ENCODE measurements at places on chromosomes 1 and 21. TPM values are rescaled to one million over a fixed set of nuclear protein-coding genes. Genes with fewer than 3 reads are reported as not detected.

DNA sequence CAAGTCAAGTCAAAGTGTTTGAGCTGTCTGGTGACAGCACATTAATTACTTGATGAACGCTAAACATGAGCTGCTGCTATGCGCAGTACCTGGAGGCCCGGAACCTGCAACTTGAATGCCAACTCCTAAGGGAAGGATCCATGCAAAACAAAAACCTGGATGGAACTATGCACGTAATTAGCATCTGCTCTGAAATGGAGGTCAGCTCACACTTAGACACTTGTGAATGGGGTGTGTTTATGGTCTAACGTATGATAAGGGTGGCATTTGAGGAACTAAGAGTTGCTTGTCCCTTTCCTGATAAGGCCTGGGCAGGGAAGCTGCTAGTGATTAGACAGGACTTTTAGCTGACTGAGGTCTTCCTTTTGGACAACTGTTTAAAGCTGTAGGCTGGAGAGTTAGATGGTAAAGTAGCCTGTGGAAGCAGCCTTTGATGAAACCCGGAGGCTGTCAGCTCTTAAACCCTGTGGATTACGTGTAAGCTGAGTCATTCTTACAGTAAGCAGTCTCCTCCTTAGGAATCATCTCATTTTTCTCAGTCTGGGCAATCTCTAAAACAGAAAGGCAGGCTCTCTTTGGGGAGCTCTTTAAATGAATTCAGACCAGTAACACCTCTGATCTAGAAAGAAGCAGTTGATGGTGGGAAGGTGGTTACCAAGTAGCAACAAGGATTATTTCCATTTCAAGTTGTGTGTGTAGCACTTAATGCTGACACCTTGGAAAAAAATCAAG is 6.8 kb downstream of the TENT5C start:
- H3K4me3 ChIP-seq: peak overlapping the region; percentile 25
- H3K4me1 ChIP-seq: peaks cover 79% of the 10 kb centered on the region
- peak overlapping the region; percentile 30 for H3K27ac ChIP-seq
- H3K27me3 ChIP-seq: peaks cover 25% of the 10 kb centered on the region
- peaks cover 4% of the 10 kb centered on the region for H3K36me3 ChIP-seq

DNA sequence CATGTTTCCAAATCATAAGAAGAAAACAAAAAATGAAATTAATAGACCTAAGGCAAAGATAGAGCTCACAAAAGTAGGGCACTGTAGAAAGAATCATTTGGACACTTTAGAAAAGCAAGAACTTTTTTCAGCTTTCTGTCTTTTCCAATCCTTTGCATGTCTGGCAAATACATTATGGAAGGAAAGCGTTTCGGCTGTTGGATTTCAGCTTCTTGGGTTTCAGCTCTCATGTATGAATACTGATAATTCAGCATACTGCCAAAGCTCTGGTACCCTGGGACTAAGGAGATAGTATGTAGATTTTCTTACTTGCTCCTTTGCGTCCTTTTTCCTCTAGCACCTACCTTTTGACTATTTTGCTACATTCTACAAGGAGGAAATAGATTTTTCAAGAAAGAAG is 375.9 kb downstream of the BRINP3 start:
- H3K4me3 ChIP-seq: no peak overlapping the region
- H3K36me3 ChIP-seq: peaks cover 2% of the 10 kb centered on the region
- no peak overlapping the region for H3K27ac ChIP-seq
- H3K27me3 ChIP-seq: no peaks in the 10 kb centered on the region

The OR2T35 gene
- not detected for total RNA-seq

The NLRP3 gene
- 0.63 TPM for total RNA-seq

The ANKRD45 gene
- not detected for total RNA-seq

DNA sequence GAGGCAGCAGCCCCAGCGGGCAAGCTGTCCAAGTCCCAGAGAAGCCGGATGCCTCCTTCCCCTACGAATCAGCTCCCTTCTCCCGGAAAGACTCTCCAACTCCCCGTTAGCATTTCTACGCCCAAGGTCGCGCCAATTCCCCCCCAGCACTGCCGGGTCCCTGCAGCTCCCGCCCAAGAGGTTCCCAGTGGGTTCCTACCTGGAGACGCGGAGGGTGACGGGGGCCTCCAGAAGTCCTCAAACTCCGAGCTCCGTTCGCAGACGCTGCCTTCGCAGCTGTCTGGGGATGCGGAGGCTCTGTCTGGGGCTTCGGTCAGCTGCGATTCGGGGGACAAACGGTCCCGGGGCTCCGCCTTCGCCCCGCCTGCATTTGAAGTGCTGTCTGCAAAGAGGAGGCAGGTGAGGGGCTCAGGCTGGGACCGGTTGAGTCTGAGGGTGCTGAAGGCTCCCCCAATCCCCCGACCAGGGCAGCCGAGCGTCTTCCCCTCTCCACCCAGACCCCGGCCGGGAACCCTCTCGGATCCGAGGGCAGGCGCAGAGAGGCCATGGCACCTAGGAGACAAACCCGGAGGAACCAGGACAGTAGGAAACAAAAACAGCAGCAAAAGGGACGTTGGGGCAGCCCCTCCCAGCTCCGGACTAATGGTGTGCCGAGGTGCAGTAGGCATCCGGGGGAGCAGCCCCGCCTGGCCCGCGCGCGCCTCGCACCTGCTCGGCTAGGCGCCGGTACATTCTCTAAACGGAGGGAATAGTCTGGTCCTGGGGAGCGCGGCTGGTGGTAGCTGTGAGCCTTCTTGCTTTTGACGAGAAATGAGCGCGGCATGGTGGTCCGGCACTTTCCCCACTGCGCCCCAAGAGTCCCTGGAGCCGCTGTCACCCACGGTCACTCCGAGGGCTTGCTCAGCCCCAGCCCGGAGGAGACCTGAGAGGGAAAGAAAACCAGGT is 3.8 kb downstream of the GFI1 start:
- H3K27ac ChIP-seq: peak overlapping the region; percentile 89
- DNase-seq: peak; percentile 39
- H3K27me3 ChIP-seq: no peaks in the 10 kb centered on the region
- peaks cover 52% of the 10 kb centered on the region for H3K36me3 ChIP-seq
- H3K4me3 ChIP-seq: peak overlapping the region; percentile 89
- H3K4me1 ChIP-seq: peaks cover 35% of the 10 kb centered on the region

- H3K27me3 ChIP-seq: no peaks in the 10 kb centered on the region
- H3K27ac ChIP-seq: peak overlapping the region; percentile 90
- H3K4me1 ChIP-seq: peaks cover 6% of the 10 kb centered on the region
- H3K4me3 ChIP-seq: no peak overlapping the region
These were observed 74.8 kb upstream of the EDN2 start for GRCh38 chr1:41559331-41559730.

The SLC9C2 gene
- total RNA-seq: not detected

The PLPP3 gene
- total RNA-seq: not detected

GRCh38 chr1:184888505-184888904 is 85.8 kb downstream of the NIBAN1 start:
- H3K27me3 ChIP-seq: peaks cover 10% of the 10 kb centered on the region
- H3K4me3 ChIP-seq: no peak overlapping the region
- peaks cover 15% of the 10 kb centered on the region for H3K36me3 ChIP-seq
- H3K27ac ChIP-seq: no peak overlapping the region
- DNase-seq: no peak
- H3K4me1 ChIP-seq: peaks cover 60% of the 10 kb centered on the region

DNA sequence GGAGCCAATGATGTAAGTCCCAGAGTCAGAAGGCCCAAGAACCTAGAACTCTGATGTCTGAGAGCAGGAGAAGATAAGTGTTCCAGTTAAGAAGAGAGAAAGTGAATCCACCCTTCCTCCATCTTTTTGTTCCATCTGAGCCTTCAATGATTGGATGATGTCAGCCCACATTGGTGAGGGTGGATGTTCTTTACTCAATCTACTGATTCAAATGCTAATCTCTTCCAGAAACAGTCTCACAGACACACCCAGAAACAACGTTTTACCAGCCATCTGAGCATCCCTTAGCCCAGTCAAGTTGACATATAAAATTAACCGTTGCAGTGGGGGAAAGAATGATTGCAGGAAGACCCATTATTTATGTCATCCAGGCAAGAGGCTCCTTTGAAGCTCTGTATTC is 16.5 kb upstream of the RNF220 start:
- DNase-seq: no peak
- no peaks in the 10 kb centered on the region for H3K36me3 ChIP-seq
- H3K27me3 ChIP-seq: peaks cover 7% of the 10 kb centered on the region

The GPR25 gene
- not detected for total RNA-seq

DNA sequence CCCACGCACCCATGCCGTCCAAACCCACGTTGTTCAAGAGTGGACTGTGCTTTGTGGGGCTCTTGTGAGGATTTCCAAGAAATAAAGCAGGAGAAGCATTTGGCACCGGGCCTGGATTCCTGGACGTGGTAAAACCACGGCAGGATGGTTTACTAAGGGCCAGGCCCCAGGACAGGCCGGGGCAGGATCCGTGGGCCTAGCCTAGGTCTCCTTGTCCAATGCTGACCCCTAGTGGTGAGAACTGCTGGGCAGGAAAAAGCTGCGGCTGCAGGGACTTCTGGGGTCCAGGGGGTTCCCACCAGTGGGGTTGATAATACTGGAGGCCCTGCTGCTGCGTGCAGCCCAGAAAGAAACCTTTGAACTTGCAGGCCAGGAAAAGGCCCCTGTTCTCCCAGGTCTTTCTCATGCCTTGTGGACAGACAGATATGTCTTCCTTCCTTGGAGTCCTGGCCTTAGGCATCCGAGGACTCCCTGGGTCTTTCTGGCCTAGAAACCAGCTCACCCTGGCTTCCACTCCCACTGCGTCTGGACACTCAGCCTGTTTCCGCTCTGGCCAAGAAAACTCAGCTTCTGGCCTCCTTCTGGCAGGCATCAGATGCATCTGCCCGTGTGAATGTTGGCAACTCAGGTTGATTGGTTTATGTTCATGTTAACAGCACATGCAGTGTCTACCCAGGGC is 106.9 kb upstream of the TMEM51 start:
- H3K27ac ChIP-seq: no peak overlapping the region
- no peaks in the 10 kb centered on the region for H3K4me1 ChIP-seq
- no peaks in the 10 kb centered on the region for H3K36me3 ChIP-seq
- no peaks in the 10 kb centered on the region for H3K27me3 ChIP-seq
- peak; percentile 66 for DNase-seq

The OLFM3 gene
- not detected for total RNA-seq

- peaks cover 10% of the 10 kb centered on the region for H3K36me3 ChIP-seq
- H3K27me3 ChIP-seq: no peaks in the 10 kb centered on the region
- H3K4me3 ChIP-seq: no peak overlapping the region
- no peaks in the 10 kb centered on the region for H3K4me1 ChIP-seq
- DNase-seq: no peak
- no peak overlapping the region for H3K27ac ChIP-seq
These were observed 10.9 kb downstream of the PRDX6 start for GRCh38 chr1:173488001-173488400.

GRCh38 chr1:228058172-228058948 is 24.1 kb upstream of the ARF1 start:
- H3K4me1 ChIP-seq: peaks cover 9% of the 10 kb centered on the region
- peaks cover 42% of the 10 kb centered on the region for H3K27me3 ChIP-seq
- no peak for DNase-seq
- no peak overlapping the region for H3K27ac ChIP-seq
- peak overlapping the region; percentile 72 for H3K4me3 ChIP-seq

DNA sequence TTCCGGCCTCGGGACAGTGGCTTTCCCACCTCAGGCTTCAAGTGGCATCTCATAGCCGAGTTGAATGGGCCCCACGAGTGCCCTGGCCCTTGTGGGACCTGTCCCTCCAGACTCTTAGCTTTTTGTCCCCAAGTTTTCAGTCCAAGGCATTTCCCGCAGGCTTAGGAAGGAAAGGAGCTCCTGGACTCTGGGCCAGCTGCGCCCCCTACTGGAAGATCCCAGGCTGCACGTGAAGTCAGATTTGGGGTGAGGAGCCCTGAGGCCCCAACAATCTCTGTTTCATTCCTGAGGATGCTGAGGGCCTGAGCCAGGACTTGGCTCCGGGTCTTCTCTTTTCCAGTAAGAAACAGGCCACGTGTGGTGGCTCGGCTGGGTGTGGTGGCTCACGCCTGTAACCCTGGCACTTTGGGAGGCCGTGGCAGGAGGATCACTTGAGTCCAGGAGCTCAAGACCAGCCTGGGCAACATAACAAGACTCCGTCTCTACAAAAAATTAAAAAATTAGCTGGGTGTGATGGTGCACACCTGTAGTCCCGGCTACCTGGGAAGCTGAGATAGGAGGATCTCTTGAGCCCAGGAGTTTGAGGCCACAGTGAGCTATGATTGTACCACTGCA is 67.4 kb downstream of the ARHGEF10L start:
- no peak overlapping the region for H3K4me3 ChIP-seq
- no peaks in the 10 kb centered on the region for H3K27me3 ChIP-seq

GRCh38 chr1:45864167-45865106 is 61.0 kb downstream of the MAST2 start:
- peaks cover 42% of the 10 kb centered on the region for H3K4me1 ChIP-seq
- DNase-seq: no peak
- no peak overlapping the region for H3K4me3 ChIP-seq
- no peaks in the 10 kb centered on the region for H3K36me3 ChIP-seq
- H3K27ac ChIP-seq: peak overlapping the region; percentile 15

The HSD3B2 gene
- not detected for total RNA-seq

The SLC25A34 gene
- 3.0 TPM for total RNA-seq

The ZBTB8B gene
- total RNA-seq: not detected

GRCh38 chr1:212055333-212055732 is 19.8 kb downstream of the DTL start:
- H3K4me1 ChIP-seq: no peaks in the 10 kb centered on the region
- DNase-seq: no peak
- H3K36me3 ChIP-seq: peaks cover 84% of the 10 kb centered on the region
- no peaks in the 10 kb centered on the region for H3K27me3 ChIP-seq
- H3K27ac ChIP-seq: no peak overlapping the region

DNA sequence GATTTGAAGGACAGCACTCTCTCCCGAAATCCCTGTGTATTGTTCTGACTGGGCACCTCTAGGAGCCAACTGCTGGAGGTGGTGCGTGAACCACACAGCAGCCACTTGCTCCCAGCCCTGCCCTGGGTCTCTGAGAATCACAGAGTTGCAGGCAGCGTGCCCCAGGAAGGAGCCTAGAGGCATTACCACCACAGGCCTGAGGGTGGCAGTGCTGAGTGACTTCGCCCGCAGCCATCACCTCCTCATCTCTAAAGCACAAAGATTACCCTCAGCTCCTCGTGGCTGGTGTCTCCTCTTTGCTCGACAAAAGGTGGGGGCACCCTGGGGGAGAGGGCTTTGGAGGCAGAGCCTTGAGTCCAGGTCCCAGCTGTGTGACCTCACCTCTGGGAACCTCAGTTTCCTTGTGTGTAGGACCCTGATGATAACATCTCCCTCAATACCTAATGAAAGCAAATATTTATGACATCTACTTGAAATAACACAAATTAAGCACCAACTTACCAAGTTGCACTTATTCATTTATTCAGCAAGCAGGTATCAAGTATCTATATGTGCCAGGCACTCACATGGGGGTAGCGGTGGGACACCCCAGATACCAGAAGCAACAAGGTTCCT is 86.3 kb downstream of the VWA5B1 start:
- no peak overlapping the region for H3K27ac ChIP-seq
- H3K27me3 ChIP-seq: peaks cover 67% of the 10 kb centered on the region
- peaks cover 16% of the 10 kb centered on the region for H3K4me1 ChIP-seq
- H3K36me3 ChIP-seq: no peaks in the 10 kb centered on the region
- peak; percentile 76 for DNase-seq

The SPRR2E gene
- not detected for total RNA-seq

GRCh38 chr1:31792116-31792515 is 23.7 kb downstream of the SPOCD1 start:
- peaks cover 9% of the 10 kb centered on the region for H3K4me1 ChIP-seq
- no peaks in the 10 kb centered on the region for H3K36me3 ChIP-seq
- H3K27me3 ChIP-seq: no peaks in the 10 kb centered on the region
- no peak for DNase-seq

The KRTAP22-2 gene
- not detected for total RNA-seq
